Left renal pelvis (tissue), 4 donors: ENCODE measurements at places on chromosomes 2 and 18. TPM values are rescaled to one million over a fixed set of nuclear protein-coding genes. Genes with fewer than 3 reads are reported as not detected.

GRCh38 chr2:169507698-169508097 lies 1.8 kb upstream of the KLHL41 start:
- DNase-seq, result no peak

- DNase-seq, result no peak
Measured at GRCh38 chr2:177281400-177282180, 17.1 kb upstream of the NFE2L2 start.

DNA sequence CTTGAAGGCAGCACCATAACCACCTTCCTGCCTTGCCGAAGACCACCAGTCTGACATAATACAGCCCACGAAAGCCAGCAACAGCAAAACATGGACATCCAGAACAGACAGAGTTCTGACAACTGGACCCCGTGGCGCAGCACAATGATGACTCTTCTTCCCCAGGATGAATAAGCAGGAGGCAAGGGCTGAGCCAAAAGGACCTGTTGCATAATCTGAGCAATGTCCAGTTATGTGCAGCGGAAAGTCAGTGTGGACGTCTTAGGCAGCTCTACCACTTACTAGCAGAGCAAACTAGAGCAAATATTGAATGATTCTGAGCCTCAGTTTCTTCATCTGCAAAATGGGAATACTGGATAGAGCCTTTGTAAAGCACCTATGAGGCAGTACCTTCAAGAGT lies 225.1 kb downstream of the ZBTB7C start:
- no peak for DNase-seq

GRCh38 chr2:207950761-207951114 lies 74.6 kb downstream of the PLEKHM3 start:
- DNase-seq, result no peak

DNA sequence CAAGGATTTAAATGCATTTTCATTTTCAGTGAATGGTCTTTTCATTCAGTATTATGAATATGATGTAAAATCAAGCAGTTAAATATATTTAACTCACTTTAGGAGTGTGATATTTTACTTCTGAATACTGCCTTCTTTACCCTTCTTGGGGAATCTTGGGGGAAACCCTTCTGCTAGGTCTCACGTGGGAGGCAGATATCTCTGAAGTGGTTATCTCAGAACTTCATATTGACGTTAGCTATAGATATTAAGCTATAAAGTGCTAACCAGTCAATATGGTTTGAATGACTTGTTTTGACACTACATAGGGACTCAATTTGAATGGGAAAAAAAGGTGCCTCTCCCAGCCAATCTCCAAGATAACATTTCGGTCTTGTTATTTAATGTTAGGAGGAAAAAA lies 9.8 kb downstream of the REL start:
- no peak for DNase-seq

DNA sequence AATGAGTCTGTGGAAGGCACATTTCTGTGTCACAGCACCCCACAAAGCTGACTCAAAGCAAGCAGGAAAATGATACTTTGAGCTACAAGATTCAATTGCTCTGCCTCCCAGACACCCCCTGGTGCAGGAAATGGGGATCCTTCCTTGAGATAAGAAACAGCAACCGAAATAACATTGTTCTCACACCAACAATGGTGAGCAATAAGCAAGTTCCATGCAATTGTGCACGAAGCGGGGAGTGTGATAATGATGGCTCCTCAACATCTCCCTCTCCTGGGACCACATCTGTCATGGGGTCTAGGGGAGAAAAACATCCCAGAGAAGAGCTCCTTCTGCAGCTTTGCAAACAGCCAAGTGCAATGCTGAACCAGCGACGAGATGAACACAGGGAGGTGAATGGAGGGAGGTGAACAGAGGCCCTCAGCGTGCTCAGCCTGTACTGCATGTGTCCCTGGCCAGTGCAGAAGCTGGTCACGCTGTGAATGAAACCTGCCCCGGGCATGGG lies 67.7 kb downstream of the PDCL3 start:
- no peak for DNase-seq

- no peak for DNase-seq
Measured at GRCh38 chr2:16218625-16219024, 278.3 kb downstream of the MYCN start.

Gene REG3G
- polyA plus RNA-seq, result not detected

Gene ALLC
- polyA plus RNA-seq, result 0.68 TPM
